ENCODE measurements at places on chromosomes 4 and X.
A peak's percentile ranks its signal among the peaks of the same experiment; 100 is the strongest.

DNA sequence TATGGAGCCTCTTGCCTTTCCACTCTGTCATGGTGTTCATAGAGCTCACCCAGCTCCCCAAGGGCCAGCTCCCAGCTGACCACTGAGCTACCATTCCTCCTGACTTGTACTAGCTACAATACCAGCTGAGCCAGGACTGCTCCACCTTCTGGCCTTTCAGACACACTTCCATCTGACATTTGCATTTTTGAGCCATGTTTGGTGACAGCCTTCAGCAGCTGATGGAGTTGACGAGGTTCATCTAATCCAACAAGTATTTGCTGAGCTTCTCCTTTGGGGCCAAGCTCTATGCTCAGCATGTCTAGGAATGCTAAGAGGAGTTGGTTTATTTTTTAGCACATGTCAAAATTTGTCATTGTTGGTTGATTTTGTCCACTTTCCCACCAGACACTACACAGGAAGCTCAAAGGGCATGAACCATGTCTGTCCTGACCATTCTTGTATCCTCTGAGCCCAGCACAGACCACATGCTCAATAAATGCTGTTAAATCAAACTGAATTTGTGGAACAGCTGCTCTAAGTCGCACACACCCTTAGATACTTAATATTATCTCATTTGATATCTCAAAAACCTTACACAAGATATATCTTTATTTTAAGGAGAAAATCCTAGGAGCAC, 142.6 kb upstream of the PPARGC1A start:
- DNase-seq, result no peak

GRCh38 chr4:2860391-2861348, 17.0 kb downstream of the ADD1 start:
- DNase-seq, result no peak

DNA sequence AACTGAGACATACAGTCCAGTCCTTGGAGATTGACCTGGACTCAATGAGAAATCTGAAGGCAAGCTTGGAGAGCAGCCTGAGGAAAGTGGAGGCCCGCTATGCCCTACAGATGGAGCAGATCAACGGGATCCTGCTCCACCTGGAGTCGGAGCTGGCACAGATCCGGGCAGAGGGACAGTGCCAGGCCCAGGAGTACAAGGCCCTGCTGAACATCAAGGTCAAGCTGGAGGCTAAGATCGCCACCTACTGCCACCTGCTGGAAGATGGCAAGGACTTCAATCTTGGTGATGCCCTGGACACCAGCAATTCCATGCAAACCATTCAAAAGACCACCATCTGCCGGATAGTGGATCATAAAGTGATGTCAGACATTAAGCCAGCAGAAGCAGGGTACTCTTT, 20.4 kb upstream of the FRMPD3 start:
- peak; percentile 8 for DNase-seq

DNA sequence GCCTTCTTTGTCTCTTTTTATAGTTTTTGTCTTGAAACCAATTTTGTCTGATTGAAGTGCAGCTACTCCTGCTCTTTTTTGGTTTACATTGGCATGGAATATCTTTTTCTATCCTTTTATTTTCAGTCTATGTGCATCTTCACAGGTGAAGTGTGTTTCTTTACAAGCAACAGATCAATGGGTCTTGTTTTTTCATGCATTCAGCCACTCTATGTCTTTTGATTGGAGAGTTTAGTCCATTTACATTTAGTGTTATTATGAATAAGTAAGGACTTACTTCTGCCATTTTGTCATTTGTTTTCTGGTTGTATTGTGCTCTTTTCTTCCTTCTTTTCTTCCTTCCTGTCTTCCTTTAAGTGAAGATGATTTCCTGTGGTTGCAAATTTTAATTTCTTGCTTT, 224.4 kb downstream of the SLC39A8 start:
- no peak for DNase-seq

DNA sequence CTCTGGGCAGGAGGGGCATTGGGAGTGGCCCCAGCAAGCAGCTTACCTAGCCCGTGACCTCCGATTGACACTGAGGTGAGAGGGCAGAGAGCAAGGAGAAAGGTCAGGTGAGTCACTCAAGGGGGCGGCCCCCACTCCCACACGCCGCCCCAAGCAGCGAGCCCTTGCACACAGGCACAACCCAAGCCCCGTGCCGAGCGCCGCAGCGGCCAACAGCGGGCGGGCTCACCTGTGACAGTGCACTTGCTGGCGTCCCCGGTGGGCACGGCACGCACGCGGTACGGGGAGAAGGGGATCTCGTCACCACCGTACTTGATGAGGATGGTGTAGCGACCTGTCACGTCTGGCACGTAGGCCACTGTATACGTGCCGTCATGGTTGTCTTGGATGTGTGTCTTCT, 17.2 kb downstream of the FLNA start:
- DNase-seq, result no peak

DNA sequence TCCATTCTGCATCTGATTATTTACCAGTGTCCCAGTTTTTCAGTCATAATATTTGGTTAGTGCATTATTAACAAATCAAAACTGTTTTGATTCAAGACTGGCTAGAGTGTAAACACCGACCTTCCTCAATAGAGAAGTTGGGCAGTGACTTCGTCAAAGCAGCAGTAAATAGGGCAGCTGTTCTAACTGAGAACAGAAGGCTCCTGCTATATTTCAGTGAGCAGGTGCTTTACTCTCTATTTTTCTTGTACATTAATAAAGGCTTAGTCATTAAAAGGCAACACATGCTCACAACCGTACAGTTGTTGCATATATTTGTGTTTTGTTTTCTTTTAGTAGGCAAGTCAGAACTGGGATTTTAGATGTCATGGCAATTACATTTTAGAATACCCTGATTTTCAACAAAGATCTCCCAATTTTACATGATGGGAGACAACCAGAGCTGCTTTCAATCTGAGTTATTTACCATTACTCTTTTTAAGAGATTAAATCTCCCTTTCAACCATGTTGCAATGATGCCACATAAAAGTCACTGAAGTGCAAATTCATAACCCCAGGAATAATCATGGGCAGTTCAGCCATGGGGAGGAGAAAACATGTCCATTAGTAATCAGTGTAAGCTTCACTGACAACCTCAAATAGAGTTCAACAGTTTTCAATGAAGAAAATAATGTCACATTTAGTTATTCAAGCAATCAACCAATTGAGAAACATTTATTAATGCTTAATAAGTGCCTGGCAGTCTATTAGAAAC, 233.3 kb downstream of the NDST4 start:
- DNase-seq, result no peak

GRCh38 chrX:861340-861890, 230.8 kb downstream of the SHOX start:
- no peak for DNase-seq

- no peak for DNase-seq
Measured at GRCh38 chr4:43855283-43855682, 593.3 kb downstream of the KCTD8 start.

GRCh38 chrX:93874554-93874953, 200.5 kb downstream of the FAM133A start:
- DNase-seq, result no peak

DNA sequence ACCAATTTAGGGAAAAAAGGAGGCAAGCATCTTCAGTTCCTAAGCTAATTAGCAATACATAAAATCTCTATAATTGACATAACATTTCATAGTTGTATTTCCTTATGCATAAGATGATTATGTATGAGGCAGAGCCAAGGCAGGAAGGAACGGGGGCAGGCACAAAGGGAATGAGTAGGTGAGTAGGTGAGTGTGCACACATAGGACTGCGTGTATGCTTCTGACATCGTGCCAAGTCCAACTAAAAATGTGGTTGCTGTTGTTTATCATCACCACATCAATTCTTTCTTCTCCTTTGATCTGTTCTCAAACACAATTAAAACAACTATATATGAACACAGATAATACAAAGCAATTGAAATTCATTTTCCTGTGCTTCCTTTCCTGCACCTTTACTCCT, 131.2 kb downstream of the UNC5C start:
- DNase-seq, result no peak

DNA sequence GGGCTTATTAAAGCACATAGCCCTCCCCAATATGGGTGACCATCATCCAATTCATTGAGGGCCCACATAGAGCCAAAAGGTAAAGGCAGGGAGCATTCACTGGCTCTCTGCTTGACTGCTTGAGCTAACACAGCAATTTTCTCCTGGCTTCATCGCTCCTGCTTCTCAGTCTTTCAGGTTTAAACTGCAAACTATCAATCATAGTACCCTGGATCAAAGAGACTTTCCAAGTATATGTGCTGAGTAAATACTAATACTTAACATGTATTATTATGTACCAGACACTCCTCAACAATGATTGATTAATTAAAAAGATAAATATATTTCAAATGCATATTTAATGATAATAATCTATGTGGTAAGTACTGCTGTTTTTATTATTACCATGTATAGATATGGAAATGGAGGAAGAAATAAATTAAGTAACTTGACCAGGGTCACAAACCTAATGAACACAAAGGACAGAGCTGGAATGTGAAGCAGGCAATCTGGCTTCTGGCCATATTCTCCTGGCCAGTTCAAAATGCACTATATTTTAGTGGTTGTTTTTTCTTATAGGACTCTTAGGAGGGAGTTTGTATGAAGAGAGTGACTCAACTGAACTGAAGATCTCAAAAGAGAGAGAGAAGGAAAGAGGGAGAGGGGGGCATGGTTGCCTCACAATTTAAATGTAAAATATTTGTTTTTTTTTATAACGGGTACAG, 1197.3 kb downstream of the TECRL start:
- DNase-seq, result no peak

DNA sequence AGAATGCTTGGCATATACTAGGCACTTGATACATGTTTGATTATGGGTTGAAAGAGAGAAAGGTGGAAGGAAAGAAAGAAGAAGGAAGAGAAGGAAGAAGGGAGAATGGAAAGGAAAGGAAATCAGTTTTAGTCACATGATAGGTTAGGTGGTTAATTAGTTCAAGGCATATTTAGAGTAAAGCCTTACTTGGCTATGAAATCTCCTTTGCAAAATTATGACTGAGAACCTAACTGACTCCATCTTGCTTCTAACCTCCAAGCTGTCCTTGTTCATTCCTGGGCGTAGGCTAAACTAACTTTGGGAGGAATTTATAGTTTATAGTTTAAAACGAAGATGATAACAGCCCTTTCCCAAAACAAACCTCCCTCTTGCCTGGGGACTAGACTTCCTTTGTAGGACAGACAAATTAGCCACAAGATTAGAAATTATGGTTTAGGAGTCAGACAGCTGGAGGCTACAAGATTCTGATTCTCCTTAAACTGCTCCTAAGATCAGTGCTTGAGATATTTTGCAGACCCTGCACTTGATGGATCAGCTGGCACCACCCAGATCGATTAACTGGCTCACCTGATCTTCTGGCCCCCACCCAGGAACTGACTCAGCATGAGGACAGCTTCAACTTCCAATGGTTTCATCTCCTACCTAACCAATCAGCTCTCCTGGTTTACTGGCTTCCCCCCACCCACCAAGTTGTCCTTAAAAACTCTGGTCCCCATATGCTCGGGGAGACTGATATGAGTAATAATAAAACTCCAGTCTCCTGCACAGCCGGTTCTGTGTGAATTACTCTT, 55.0 kb downstream of the TXK start:
- no peak for DNase-seq

GRCh38 chr4:149884046-149884445, 68.4 kb upstream of the IQCM start:
- no peak for DNase-seq

- no peak for DNase-seq
Measured at GRCh38 chr4:173367946-173368345, 2.8 kb upstream of the SAP30 start.

DNA sequence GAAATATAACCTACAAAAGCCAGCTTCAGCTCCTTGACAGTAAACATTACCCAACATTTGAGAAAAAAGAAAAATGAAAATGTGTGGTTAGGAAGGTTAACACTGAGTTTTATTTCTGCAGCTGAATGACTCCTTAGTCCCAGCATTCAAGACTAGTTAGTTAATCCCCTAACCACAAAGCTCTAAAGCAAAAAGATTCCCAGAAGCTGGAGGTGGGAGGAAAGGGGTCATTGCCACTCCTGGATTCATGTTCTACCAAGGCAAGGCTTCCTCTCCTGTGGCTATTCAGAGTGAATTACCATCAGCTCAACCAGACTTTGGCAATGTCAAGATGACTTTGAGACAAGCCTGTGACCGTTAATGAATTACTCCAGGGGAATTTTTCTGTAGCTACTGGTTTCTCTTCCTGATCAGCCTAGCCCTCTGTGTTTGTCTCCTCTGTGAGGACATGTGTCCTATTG, 63.6 kb downstream of the HADH start:
- DNase-seq, result no peak

DNA sequence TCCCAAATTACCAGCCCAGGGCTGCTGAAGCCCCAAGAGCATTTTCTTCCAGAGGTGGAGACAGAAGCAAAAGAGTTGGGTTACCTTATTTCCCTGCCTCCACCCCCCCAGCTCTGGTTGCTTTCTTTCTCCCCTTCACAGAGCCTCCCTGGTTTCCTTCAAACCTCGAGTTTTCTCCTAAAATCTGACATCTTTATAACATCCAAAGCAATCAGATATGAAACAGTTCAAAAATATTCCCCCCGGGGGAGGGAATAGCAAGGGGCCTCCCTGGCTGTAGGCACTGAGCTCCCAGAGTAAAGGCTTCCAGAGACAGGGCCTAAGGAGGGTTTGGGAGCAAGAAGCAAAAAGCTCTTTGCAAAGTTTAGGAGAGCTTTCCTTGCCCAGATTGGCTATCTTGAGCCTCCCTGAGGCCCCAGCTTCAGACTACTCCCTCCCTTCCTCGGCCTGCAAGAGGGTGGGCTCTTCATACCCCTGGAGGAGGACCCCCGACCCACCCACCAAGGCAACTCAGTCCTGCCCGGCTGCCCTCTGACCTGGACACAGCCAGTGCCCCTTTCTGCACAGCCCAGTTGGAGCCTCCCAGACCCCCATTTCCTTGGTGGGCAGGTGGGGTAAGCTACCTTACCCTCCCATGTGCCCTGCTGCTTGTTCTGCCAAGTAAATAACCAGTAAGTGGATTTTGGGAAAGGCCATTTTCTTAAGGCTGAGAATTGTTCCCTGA, 7.6 kb downstream of the MAMLD1 start:
- no peak for DNase-seq

DNA sequence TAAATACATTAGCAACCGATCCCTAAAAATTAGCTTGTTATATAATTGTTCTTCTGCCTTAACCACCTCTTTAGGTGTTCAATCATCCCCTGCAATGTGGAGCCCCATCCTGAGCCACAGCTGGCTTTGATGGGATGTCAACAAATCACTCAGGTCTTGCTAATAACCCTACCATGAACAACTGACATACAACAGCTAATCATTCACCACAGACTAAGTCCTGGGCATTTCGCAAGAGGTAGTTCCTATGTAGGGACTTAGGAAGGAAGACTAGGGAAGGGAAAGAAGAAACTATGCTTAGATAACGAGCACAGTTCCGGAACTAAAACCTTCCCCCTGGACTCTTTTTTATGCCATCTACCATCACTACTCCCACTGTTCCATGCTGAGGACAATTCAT, 63.6 kb upstream of the PTCHD1 start:
- DNase-seq, result no peak

- DNase-seq, result no peak
Measured at GRCh38 chr4:31045151-31045550, 325.0 kb downstream of the PCDH7 start.

- DNase-seq, result no peak
Measured at GRCh38 chrX:22365460-22365859, 92.7 kb downstream of the CBLL2 start.

DNA sequence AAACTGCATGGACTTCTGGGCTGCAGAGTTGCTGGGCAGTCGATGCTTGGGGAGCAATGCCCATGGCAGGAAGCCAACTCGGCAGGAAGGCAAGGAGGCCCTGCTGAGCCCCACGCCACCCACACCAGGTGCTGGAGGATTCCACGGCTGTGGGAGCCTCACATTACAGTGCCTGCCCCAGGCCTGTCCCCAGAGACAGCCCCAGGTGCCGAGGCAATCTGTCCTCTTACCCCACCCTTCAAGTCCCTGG, 53.9 kb downstream of the HMX1 start:
- no peak for DNase-seq
